AG10803 (cell line): ENCODE measurements at places on chromosomes 12 and 14.

DNA sequence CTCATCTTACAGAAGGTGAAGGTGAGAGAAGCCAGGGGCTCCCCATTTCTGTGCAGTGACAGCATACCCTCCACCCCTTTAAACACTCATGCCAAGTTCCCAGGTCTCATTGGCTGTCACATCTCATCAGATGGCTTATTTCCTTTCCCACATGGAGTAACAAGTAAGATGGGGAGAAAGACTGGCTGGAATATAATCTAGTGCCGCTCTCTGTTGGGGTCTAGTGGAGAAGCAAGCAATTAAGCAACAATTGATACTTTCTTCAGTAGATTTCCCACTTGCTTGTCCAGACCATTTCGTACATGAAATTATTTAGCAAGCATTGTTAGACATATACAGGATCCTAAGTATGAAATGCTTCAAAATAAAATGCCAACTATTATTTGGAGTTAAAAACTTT, 92.2 kb downstream of the SLC5A8 start:
- DNase-seq, result no peak

DNA sequence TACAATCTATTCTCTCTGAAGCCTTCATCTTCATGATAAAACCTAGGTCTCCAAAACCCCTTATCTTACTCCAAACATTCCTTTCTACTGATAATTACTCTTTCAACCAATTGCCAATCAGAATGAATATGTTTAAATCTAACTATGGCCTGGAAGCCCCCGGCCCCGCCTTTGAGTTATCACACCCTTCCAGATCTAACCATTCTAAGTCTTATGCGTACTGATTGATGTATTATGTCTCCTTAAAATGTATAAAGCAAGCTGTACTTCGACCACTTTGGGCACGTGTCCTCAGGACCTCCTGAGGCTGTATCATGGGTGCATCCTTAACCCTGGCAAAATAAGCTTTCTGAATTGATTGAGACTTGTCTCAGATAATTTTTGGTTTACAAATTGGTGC, 14.4 kb downstream of the PABPN1 start:
- DNase-seq, result no peak

GRCh38 chr12:132422040-132422380, 67.9 kb upstream of the FBRSL1 start:
- DNase-seq, result no peak

GRCh38 chr14:53376064-53376463, 222.9 kb upstream of the DDHD1 start:
- no peak for DNase-seq

GRCh38 chr12:56599797-56600196, 30.3 kb downstream of the BAZ2A start:
- no peak for DNase-seq

DNA sequence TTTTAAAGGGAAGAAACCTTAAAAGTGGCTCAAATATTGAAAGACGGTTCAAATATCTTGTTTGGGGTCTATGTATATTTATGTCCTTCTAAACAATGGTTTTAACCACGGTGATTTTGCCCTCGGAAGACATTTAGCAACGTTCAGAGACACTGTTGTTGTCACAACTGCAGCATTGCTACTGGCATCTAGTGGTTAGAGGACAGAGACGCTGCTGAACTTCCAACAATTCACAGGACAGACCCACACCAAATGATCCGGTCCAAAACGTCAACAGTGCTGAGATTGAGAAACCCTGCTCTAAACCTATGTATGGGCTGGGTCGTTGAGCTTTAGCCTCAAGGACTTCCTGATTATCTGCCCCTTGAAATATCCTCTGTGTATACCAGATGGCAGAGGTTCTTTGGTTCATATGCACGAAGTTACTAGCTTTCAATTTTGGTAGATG, 1.7 kb downstream of the ANGEL1 start:
- peak; percentile 47 for DNase-seq

DNA sequence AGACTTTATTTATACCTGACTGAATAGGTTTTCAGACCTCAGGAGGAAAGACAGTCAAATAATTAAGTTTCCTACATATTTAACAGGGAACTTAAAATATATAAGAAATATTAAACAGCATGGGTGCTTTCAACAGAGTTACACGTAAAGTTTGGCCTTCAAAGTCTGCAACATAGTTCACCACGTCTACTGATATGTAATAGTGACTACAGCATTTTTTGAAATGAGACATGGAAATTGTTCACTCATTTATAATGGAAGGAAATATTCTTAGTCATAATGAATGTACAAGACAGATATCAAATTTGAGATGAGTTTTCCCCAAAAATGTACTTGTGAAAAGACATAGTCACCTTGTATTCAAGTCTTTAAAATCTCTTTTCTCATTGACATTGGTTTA, 56.7 kb upstream of the KCNMB4 start:
- no peak for DNase-seq
